Liver (tissue), 10 donors: ENCODE measurements at places on chromosomes 1 and 21.
A peak's percentile ranks its signal among the peaks of the same experiment; 100 is the strongest.

- DNase-seq = no peak
These were observed 72.7 kb upstream of the ACTL8 start for GRCh38 chr1:17682400-17682799.

- DNase-seq = no peak
These were observed 131.9 kb upstream of the LYPLAL1 start for GRCh38 chr1:219041818-219042217.

DNA sequence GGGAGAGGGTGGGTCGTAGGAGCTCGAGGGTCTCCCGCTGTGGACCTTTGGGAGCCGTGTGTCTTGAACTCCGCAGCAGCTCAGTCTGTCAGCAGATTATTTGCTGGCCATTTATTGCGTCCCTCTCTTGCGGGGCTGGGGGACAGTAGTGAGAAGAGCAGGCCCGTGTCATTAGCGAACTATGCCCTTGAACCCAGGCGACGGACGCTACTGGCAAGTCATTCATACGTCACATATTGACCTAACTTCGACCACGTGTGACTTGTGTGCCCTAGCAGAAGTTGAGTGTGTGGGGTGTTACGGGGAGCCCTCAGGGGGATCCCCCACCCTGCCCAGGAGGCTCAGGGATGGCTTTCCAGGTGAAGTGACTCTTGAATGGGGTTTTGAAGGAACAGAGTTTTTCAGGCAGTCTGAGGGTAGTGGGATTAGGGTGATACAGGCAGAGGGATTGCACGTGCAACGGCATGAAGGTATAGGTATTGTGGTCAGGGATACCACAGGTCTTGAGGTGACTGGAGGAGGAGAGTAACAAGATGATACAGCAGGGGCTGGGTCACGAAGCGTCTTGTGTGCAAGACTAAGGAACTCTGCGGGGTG is 13.0 kb downstream of the RCC1 start:
- DNase-seq = no peak

GRCh38 chr1:30385246-30385995 is 338.0 kb downstream of the MATN1 start:
- no peak for DNase-seq

GRCh38 chr1:82538876-82539275 is 738.1 kb downstream of the ADGRL2 start:
- DNase-seq = no peak

GRCh38 chr1:18712252-18712600 is 81.6 kb downstream of the PAX7 start:
- DNase-seq = no peak

GRCh38 chr1:3814771-3815561 is 18.7 kb upstream of the LRRC47 start:
- no peak for DNase-seq

DNA sequence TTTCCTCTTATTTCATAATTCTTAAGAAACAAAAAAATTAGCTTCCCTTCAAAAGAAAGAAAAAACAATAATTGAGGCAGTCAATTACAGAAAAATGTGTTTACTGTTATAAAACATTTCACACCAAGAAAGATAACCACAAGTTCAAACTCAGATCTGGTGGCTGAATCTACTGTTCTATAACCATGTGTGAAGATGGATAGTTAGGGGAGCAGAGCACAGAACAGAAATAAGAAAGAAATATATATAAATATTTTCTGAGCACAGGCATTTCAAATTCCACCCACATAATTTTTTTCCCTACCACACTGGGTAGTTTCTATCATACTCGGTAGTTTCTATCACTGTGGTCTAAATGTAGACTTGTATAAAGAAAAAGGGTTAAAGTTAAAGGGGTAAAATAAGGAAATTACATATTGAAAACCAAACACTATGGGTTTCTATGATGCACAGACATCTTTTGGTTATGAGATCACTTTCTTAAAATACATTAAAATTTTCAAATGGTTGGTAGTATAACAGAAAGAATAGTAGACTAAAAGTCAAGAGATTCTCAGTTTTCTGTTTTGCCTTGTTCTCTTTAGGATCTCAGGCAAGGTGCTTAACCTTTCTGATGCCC is 10.8 kb downstream of the LYST start:
- no peak for DNase-seq

- DNase-seq = no peak
These were observed 23.5 kb upstream of the RSBN1 start for GRCh38 chr1:113835686-113836290.

DNA sequence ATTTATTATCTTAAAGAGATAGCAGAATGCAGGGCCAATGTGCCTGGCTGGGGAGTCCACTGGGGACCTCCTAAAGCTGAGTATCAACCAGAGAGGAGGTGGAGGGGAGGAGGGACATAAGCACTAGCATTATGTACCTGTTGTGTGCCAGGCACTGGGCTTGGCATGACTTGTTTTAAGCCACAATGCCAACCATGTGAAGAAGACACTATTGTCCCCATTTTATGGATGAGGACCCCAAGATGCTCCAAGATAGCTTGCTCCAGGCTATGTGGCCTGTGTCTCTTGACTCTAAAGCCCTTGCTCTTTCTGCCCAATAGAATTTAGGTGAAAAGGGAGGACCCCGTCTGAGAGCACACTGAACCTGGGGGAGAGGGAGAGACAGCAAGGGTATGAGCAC is 111.3 kb downstream of the GLIS1 start:
- DNase-seq = no peak

DNA sequence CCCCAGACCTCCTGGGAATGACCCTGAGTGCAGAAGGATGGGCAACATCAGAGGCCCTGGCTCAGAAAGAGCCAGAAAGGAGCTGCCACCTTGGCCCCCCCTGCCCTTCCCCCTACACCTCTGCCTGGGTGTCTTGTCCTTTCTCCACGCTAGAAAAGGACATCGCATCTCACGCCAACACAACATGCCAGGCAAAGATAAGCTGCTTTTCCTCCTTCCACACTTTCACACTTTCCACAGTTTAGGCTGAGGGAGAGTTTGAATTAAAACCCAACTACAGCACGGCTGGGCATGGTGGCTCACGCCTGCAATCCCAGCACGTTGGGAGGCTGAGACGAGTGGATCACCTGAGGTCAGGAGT is 109.5 kb downstream of the SPSB1 start:
- no peak for DNase-seq

DNA sequence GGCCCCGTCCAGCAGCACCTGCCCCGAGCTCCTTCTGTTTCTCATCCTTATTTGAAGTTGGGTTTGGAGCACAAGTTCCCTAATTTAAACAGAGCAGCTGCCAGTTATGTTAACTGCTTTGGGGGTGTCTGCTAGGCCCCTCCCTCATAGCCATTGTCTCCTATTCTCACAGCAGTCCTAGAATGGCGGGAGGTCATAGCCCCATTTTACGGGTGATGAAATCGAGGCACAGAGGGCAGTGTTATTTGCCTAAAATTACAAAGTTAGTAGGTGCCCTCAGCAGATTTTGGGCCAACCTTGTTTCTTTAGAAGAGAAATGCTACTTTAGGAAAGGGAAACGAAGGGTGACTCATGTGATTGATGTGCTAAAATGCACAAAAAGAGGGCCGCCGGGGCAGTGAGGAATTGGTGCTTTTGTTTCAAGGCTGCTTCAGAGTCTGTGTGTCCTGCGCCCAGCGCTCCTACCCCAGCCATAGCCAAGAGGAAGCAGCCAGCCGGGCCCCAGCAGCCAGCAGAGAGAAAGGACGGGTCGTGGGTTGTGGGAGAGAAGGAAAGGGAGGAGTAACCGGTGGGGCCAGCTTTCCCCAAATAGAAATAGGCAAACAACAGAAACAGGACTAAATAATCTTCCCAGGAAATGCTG is 13.0 kb downstream of the VANGL1 start:
- DNase-seq = no peak

GRCh38 chr1:10734962-10735544 is 61.4 kb downstream of the CASZ1 start:
- no peak for DNase-seq

- no peak for DNase-seq
These were observed 27.3 kb upstream of the CD84 start for GRCh38 chr1:160606611-160607010.

GRCh38 chr1:10909697-10910680 is 102.5 kb upstream of the TARDBP start:
- peak; percentile 53 for DNase-seq

GRCh38 chr1:238265866-238266265 is 375.1 kb upstream of the ZP4 start:
- no peak for DNase-seq

GRCh38 chr1:37325509-37326437 is 148.6 kb upstream of the ZC3H12A start:
- no peak for DNase-seq

- no peak for DNase-seq
These were observed 41.9 kb downstream of the CEP170 start for GRCh38 chr1:243213045-243213787.
